Activated gamma-delta T cell treated with anti-CD3 and anti-CD28 coated beads, Interleukin-2, amount 50 U/mL, for 16 hours (primary cell): ENCODE measurements at places on chromosomes 4 and X.

DNA sequence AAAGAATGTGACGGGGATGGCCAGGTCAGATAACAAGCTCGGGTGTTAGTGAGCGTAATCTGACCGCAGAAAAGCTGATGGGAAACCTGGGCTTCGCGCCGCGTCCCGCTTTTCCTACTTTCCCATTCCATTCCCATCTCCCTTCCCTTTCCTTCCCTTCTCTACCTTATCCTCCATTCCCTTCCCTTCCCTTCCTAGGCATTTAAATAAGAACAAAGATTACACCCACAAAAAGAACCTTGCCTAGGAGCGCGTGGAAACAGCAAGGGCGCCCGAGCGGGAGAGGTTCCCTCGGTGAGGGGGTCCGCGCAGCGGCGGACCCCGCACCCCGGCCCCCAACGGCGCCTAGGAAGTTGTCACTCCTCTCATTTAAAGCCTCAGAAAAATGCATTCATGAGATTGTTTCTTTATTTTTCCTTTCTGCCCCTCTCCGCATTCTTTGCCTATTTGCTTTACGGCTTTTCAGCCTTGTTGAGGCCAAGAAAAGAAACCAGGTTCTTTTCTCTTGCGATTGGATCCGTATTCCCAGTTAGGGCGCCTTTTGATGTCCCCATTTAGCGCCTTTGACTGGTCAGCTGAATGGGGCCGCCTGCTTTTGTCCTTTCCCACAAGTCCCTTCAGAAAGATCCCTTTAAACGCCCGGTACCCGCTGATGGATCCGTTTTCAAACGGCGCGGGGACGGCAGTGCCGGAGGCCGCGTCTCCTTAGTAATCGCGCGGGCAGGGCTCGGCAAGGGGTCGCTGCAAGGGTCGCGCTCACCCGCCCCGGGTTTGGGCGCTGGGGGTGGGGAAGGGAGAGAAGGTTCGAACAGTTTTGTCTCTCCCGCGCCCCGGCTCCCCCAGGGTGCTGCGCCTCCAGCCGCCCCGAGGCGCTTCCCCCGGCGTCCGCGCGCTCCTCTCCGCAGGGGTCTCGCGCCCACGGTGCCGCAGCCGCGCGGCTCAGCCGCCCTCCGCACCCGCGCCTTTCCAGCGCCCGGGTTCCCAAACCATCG is 54.1 kb upstream of the TMEM33 start:
- DNase-seq = no peak

DNA sequence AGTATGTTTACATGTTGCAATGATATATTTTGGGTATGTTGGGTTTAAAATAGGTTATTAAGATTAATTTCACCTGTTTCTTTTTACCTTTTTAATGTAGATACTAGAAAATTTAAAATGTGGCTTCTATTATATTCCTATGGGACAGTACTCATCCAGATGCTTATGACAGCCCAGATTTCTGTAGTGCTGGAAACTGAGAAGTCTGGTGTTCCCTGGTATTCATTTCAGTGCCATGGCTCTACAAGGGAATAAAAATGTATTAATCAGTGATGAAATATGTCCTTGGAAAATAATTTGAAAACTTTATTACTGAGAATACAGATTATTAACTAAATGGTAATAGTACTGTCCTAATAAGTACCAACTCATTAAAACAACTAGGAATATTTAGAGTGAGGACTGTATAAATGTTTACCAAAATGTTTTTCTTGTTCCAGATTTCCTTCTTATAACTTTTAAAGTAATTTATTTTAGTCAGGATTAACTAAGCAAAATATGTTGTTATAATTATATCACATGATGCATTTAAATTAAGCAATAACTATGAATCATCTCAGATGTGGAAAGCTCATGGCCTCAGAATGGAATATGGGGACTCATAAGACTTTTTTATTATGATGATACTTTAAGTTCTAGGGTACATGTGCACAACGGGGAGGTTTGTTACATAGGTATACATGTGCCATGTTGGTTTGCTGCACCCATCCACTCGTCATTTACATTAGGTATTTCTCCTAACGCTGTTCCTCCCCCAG is 25.3 kb downstream of the ARHGAP24 start:
- no peak for DNase-seq

DNA sequence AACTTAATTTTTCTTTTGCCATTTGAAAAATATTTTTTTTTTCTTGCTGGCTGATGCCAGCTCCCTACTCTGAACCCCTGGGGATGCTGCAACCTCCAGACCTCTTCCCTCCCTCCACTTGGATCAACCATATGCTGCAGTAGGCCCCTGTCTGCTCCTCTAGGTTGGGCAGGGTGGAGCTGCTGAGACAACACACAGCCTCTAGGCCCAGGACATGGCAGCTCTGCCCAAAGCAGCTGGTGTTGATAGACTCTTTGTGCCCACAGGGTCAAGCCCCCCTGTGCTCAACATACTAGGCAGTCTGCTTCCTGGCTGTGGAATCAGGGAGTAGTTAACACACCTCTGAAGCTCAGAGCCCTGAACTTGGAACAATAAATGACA is 19.9 kb upstream of the CLNK start:
- no peak for DNase-seq

DNA sequence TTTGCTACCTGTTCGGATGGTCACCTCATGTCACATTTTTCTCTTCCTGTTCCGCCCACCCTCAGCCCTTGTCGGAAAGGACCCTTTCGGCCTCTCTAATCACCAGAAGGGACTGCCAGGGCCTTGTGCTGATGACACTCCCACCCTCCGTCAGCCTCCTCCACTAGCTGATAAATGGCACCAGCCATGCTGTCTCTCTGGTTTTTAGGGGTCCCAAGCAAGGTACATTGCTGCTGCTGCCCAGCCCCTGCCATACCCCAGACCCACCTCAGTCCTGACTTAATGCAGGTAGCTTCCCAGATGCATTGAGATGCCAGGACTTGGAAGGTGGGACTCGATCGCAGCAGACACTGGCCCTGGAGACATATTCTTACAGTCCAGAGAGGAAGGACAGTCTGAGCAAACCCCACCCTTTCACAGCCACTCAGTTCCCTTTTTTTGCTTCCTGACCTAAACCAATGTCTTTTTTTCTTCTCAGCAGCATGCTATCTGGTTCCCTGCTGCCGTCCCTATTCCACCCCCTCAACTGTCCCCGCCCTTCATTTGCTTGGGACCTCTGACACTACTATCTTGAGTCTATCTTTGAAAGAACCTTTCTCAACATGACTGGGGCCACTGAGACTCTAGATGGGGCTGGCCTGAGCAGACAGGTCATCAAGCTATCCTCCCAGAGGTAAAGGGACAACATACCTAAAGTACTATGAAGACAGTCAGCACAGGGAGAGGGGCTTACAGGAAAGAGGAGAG is at the start of gene BTK:
TSS of gene BTK (minus strand) at position 397 of the 747 bp plus-strand sequence. CDS start 10,907 bp downstream, outside the sequence.
- no peak for DNase-seq

DNA sequence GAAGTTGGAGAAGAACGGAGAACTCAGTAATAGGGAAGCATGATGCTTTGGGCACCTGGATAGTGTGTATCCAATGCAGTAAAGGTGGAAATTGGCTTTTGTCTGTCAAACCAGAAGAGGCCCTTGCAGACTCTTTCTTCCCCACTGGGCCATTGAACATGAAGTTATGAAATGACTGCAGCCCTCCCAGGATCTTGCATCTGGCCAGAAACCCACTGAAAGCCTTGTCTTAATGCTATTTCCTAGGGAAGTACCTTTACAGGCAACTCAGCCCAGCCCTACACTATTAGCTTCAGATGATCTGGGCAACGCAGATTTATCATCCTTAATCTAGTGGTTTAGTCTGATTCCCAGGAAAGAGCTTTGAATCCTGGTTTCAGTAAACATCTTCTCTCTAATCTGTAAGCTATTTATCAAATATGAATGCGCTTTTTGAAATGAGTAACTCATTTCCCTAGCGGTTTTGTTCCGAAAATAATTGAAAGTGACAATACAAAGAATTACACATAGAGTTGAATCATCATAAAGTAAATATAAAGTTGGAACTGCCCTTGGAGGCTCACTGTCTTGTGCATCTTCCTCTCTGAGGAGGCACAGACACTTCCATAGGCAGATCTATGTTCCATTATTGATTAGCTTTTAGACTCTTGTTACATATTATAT is 464.1 kb downstream of the IDS start:
- no peak for DNase-seq

DNA sequence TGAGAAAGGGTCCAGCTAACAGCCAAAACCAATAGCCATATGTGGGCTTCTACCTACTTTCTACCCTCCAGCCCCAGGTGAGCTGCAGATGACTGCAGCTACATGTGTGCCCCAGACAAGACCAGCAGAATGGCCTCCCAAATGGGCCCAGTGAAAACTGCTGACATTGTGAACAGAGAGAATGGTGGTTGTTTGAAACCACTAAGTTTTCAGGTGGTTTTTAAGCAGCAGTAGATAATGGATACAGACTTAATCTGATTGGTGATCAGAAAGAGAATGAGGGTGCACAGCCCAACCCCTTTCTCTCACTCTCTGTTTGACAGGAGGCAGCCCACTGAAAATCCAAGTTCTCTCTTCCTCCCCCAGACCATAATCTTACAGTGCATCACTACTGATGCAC is 42.5 kb upstream of the BBS12 start:
- DNase-seq = no peak

DNA sequence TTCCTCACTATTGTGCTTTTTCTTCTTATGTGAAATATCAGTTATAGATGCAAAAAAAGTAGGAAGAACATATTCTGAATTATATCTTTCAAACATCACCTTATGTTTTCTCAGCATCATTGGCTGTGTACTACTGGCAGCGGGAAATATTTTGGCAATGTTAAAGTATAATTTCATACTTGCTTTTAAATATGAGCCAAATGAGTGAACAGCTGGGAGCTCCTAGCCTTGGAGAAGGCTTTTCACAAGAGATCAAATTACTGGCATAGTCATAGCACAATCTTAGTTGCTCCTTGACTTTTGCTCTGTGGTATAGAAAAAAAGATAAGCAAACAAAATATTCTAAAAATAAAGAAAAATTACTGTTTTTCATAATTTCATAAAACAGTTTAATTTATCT is 1575.8 kb upstream of the PABPC4L start:
- no peak for DNase-seq

DNA sequence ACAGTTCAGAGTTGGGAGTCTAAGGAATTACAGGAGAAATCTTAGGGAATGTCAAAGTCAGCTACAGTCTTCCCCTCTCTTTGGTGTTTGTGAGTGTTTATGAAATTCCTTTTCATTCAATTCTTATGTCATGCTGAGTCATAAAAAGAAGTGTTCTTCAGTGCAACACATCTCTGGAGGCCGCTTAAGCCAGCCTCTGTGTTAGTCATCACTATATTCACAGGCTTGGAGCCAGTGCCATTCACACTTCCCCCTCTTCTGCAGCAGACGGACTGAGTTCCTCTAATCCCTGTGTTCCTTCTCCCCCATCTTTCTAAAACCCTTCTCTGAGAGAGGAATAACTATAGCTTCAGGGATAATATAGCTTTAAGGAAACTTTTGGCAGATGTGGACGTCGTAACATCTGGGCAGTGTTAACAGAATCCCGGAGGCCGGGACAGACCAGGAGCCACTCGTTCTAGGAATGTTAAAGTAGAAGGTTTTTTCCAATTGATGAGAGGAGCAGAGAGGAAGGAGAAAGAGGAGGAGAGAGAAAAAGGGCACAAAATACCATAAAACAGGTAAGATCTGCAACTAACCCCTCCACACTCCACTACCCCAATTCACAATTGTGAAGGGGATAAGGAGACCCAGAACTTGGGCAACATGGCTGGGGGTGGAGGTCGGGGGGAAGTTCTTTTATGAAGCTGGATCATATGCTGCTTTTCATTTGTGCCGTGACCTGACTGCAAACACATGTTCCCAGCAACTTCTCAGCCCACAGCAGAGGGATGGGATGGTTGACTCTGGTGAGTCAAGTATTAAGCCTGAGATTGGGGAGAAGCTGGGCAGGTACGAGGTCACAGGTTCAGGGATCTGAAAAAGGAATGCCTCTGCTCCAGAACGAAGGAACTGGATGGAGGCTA is at the start of gene SRPX2:
TSS of gene SRPX2 (plus strand) at position 244 of the 905 bp plus-strand sequence. CDS start 2,124 bp downstream, outside the sequence.
- DNase-seq = no peak

DNA sequence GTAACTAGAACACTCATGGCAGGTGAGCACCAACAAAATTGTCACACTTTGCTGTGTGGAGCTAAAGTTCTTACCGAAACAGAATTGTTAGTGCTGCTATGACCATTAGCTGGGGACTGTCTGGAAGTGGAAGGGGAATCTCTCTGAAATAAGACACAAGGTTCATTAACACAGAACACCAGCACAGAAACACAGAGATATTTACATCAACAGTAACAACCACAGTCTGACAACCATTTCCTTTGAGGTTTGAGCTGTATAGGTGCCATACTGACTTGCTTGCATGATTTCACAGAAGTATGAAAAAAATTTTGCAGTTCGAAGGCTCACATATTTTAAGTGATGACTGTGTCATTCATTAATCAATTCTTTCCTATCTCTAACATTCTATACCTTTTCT is 109.8 kb downstream of the NYX start:
- no peak for DNase-seq

GRCh38 chrX:6024204-6024603 is 204.5 kb downstream of the NLGN4X start:
- no peak for DNase-seq

- DNase-seq = no peak
Measured at GRCh38 chrX:17187136-17187756, 187.8 kb upstream of the NHS start.

- no peak for DNase-seq
Measured at GRCh38 chr4:141548791-141549190, 87.6 kb upstream of the IL15 start.

- DNase-seq = no peak
Measured at GRCh38 chr4:5124876-5125275, 73.6 kb downstream of the STK32B start.

DNA sequence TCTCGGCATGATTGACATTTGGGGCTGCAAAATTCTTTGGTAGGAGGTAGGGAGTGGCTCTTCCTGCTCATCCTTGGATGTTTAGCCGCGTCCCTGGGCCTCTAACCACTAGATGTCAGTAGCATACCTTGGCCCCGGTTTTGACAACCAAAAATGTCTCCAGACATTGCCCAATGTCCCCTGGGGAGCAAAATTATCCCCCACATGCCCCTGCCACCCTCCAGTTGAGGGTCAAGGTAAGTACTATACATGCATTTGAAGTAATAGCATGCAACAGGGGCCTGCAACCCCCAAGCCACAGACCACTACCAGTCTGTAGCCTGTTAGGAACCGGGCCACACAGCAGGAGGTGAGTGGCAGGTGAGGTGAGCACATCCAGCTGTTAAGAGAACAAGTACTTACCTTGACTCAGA is 17.6 kb upstream of the KIAA1210 start:
- no peak for DNase-seq

DNA sequence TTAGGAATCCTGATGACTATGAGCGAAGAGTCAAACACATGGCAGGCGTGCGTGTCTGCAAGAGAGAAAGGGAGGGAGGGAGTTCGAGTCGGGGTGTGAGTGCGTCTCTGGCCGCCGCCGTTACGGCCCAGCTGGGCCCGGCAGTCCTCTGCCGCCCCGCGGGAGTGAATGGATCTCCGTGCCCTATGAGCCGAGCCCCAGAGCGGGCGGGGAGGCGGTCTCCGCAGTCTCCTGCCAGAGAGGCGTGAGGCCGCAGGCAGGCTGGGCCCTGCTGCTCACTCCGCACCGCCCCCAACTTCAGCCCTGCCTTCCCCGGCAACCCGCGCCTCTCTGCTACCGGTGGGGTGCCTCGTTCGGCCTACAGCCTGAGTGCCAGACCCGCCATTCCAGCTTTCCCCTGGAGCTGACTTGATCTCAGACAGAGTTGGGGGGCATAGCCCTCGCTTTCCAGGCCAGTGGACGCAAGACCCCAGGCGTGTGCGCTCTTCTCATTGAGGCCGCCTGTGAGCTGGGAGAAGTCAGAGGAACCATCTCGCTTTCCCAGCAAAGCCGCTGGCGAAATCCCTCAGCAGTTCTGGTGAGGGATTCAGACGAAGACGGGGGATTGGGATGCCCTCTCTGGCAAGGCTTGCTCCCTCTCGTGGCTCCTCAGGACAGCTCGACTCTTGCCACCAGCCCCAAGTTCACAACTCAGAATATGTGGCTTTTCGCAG is 1.4 kb downstream of the SLC16A2 start:
- DNase-seq = no peak
